Activated naive CD8-positive, alpha-beta T cell treated with anti-CD3 and anti-CD28 coated beads, Interleukin-2, amount 10 ng/mL, durations not matched to agents 7 days and 5 days (primary cell): ENCODE measurements at places on chromosomes 2 and 18. TPM values are rescaled to one million over a fixed set of nuclear protein-coding genes. Genes with fewer than 3 reads are reported as not detected.

The NEMP2 gene
- total RNA-seq: 16.2 TPM

The KLHL41 gene
- 0.17 TPM for total RNA-seq

The GAL3ST2 gene
- total RNA-seq: 0.43 TPM

The ADD2 gene
- total RNA-seq: 20.9 TPM

The IL36RN gene
- total RNA-seq: not detected

The SCN2A gene
- 0.06 TPM for total RNA-seq

The ITGB6 gene
- total RNA-seq: not detected

The PARD6G gene
- 0.47 TPM for total RNA-seq

The UGT1A9 gene
- not detected for total RNA-seq

The CRYBA2 gene
- not detected for total RNA-seq

The SMC6 gene
- 25.1 TPM for total RNA-seq

The CHRNA1 gene
- total RNA-seq: not detected

The GRB14 gene
- total RNA-seq: not detected

The SPAG16 gene
- total RNA-seq: 12.6 TPM

The DHRS9 gene
- total RNA-seq: 0.36 TPM

The COL3A1 gene
- not detected for total RNA-seq

The KYNU gene
- 0.14 TPM for total RNA-seq

The OSBPL6 gene
- total RNA-seq: 0.08 TPM

The SCYGR2 gene
- not detected for total RNA-seq

The GPAT2 gene
- total RNA-seq: 15.0 TPM

The FAP gene
- total RNA-seq: not detected

The ABCB11 gene
- not detected for total RNA-seq

The PRKCE gene
- 18.4 TPM for total RNA-seq
